Endothelial cell of umbilical vein (primary cell): ENCODE measurements at places on chromosomes 1 and 21.

GRCh38 chr1:37257646-37258045 lies 216.7 kb upstream of the ZC3H12A start:
- DNase-seq = no peak

DNA sequence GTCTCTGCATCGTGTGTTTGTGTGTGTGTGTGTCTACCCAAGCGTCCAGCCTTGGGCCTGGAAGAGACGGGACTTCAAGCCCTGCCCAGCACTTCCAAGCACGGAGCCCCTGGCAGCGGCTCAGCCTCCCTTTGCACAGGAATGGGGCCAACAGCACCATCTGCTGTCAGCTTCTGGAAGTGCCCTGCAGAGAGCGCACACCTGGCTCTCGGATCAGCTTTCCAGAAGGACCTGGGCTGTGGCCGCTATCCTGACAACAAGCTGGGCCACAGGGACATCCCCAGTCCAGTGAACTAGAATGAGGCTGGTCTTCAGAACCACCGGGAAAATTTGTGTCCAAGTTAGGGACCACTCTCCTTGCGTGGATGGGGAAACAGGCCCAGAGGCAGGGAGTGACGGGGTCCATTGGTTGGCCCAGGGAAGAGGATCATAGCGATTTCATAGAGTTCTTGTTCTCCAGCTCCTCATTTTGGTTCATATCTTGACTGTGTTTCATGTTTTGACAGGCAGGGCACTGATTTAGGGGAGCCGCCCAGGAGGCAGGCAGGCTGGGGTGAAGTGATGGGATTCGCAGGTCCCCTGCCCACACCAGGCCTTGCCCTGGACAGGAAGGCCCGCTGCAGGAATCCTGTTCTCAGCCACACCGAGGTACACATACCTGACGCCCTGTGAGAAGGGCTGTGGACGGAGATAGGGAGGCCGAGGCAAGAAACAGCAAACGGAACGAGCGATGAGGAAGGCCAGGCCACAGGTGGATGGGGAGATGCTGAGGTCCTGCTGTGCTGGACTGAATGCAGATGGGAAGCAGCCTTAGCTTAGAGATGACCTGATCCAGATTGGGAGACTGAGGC lies 38.4 kb downstream of the TAS1R2 start:
- peak; percentile 56 for DNase-seq

- no peak for DNase-seq
These were observed 38.3 kb downstream of the TCP10L start for GRCh38 chr21:32547018-32547417.

DNA sequence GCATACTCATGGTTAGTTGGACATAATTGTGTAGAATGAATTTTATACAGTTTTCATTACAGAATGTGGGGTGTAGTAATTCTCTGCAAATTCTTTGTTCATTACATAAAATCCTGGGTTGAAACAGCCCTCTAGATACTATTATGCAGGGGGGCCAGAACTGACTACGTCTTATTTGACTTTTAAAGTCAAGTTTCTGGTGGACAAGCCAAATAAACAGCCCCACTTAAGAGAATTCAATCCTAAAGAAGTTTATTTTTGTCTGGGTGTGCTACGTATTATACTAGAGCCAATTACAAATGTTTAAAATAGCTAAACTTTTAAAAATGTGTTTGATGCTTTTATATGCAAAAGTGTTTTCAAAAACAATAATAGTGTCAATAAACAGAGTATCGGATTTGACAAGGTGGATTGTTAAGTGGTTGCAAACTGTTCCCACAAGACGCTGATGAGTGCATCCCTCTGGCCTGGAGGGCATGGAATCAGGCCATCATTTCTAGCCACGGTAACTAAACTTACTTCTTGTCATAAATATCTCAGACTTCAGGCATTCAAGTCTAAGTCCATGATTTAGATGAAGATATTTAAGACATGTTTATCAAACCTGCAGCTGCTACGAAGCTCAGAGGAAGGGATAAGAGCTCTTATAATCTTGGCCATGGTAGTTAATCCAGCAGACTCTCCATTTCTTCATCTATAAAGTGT lies 646.3 kb downstream of the KIF26B start:
- DNase-seq = no peak

GRCh38 chr1:185786524-185786923 lies 52.3 kb downstream of the HMCN1 start:
- DNase-seq = no peak

DNA sequence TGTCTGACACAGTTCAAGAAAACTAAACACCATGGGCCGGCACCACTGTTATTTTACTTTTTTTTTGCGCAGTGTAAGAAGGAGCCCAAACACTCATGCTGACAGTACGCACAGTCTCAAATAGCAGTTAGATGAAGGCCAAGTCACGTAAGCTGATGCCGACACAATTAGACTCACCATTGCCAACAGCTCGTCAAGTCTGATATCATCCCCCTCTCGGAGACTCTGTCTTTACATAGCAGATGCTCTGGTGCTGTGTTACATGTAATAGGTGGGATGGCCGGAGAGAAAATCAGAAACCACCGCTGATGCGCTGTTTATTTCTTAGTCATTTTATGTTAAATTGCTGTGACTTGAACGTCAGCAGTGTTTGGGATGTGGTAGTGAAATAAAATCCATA lies 49.3 kb downstream of the TGFB2 start:
- DNase-seq = no peak

GRCh38 chr1:103087256-103087655 lies 21.1 kb downstream of the COL11A1 start:
- DNase-seq = no peak

- DNase-seq = peak; percentile 12
These were observed 47.0 kb upstream of the RBM15 start for GRCh38 chr1:110292031-110292741.

DNA sequence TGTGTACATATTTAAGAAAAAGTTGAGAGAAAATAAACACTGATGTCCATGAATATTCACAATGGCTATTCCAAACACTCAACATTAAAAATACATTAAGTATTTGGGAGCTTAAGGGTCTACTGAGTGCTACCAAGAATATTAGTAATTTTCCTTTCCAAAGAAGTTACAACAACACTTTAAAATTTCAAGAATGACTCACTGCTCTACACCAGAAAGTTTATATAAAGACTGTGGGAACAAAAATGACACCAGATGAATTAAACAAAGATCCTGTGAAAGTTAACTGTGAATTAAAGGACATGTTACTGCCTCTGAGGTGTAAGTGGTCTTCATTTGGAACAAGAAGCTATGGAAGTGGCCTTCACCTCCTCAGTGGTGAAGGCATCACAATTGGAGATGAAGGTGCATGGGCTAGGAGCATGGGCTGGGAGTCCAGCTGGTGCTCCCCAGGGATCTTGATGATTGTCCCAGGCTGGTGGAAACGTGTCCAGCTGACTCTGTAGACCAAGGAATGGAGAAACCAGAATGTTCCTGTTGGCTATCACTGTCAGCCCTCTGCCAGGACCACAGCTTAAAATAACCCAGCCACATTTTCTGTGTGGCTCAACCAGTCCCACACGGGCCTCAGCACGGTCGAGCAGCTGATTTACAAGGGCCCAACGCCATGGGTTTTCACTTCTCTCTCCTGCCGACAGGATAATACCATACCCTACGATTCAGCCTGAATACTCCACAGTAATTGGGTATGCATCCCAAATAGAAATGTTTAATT lies 28.8 kb downstream of the TAF5L start:
- no peak for DNase-seq

GRCh38 chr21:35252831-35253230 lies 203.7 kb upstream of the RUNX1 start:
- DNase-seq = no peak

DNA sequence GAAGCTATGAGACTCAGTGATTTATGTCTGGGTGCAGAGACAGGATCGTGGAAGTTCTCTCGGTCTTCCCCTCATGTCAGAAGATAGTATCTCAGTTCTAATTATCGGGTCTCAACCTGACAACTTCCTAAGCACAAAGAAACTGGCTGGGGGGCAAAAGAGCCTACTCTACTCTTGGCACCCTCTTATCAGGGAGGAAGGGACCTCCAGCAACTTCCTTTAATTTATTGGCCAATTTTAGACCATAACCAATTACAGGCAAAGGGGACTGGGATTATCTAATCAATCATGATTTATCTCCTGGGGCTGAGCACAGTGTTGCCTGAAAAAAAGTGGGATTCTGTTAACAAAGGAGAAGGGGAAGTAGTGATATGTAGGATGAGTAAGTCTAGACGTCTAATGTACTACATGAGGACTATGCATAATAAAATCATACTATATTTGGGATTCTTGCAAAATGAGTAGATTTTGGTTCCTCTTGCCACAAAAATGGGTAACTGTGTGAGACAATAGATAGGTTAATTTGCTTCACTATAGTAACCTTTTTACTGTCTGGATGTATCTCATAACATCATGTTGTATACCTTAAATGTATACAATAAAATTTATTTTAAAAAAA lies 98.8 kb downstream of the ZFYVE9 start:
- DNase-seq = peak; percentile 55

GRCh38 chr1:77068013-77068412 lies 151.2 kb downstream of the PIGK start:
- DNase-seq = no peak

GRCh38 chr1:61101536-61101935 lies 19.2 kb downstream of the NFIA start:
- DNase-seq = no peak

GRCh38 chr21:24153137-24153536 lies 1454.1 kb downstream of the MRPL39 start:
- no peak for DNase-seq

DNA sequence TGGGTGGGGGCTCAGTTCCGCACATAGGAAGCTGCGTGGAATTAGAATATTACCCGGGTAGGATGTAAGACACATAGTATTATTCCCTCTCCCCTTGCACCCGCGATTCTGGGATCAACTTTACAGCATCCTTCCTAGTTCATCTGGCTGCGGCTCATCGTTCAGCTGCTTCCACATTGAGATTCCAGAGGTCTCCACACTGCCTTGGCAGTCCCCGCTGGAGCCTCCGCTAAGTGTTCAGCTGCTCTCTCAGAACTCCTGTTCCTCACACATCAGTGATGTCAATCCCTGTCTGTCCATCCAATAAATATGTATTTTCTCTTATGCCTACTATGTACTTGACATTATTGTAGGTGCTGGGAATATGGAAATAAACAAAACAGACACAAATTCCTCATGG lies 135.6 kb upstream of the SYT6 start:
- no peak for DNase-seq

DNA sequence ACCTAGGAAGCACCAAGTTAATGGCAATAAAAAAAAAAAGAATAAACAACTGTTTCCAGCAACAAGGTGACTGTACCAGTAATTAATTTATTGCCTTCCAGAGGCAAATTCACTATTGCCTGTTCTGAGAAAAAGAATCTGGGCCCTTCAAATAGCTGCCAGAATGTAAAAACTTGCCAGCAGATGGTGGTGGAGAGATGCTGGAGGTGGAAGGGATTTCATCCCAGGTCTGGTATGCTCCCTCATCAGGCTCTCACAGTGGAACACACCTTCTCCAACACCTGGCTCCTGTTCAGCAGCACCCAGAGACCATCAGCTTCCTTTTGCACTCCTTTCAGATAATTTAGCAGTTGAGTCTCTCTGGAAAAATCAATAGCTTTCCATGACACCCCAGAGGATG lies 792.9 kb upstream of the ADAMTS5 start:
- no peak for DNase-seq

- no peak for DNase-seq
These were observed 10.5 kb downstream of the RAB4A start for GRCh38 chr1:229281339-229281926.

DNA sequence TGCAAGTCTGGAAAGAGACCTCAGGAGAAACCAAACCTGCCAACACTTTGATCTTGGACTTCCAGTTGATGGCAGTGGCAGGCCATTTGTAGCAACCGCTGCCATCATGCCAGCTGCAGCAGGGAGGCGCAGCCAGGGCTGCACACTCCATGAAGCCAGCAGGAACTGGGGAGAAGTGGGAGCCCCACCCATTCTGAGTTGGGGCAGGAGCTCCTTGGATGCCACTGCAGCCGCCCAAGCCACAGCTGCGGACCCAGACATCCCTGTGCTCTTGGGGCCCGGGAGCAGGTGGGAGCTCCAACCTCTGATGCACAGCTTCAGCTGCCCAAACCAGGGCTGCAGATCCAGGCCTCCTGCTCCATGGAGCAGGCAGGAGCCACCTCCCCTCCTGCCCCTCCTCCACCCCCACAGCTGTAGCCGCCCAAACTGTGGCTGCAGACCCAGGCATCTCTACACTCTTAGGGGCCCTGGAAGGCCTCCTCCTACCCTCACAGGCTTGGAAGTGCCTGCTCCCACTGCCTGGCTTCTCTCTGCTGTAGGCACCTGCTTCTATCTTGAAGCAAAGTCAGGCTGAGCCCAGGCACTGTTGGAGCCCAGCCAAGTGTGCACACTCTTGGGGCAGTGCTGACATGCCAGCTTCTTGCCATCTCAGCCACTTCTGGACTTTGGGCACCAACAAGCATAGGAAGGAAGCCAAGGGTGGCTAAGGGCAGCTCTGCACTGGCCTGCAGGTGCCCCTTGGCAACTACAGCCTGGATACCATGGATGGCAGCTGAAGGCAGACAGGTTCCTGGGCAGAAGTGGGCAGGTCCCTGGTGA lies 20.0 kb upstream of the DISP1 start:
- DNase-seq = no peak

- peak; percentile 83 for DNase-seq
These were observed 913 bp upstream of the S1PR1 start for GRCh38 chr1:101235696-101236515.

GRCh38 chr21:41894922-41895557 lies 15.9 kb upstream of the PRDM15 start:
- DNase-seq = peak; percentile 71

DNA sequence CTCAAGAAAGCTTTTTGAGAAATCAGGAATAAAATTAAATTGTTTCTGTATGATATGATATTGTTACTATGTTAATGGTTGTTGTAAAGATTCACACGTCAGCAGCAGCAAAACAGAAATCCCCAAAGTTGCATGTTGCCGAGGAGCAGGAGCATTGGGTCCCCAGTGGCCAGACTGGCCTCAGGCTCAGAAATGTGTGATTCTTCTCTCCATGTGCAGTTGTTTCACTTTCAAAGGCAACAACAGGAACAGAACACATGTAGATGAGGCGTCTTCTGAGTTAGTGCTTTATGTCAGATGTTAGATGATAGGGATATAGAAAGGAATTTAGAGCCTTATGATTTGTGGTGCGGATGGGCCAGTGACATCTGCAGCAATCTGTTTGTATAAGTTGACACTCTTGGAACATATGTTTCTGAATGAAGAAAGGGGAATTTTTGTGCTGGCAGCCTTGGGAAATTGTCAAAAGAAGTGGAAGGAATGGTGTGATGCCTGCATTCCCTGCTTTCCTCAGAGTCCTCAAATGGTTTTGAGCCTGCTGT lies 2.1 kb upstream of the TTLL7 start:
- DNase-seq = no peak

DNA sequence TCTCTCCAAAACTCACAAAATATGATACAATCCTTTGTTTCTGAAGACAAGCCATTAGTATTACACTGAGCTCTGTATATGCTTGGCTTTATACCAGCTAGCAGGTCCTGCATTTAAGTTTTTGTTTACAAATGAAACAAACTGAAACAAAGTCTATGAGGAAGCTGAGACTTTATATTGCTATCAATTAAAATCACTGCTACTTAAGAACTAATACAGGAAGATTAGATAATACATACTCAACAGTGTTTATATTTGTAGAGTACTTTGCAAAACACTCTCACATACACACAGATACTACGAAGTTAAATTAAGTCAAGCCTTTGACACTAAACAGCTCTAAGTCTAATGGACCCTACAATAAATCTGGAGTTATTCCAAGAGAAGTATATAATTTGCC lies 247.4 kb downstream of the CRB1 start:
- no peak for DNase-seq
